ENCODE measurements at places on chromosomes 1 and 21. TPM values are rescaled to one million over a fixed set of nuclear protein-coding genes. Genes with fewer than 3 reads are reported as not detected.

The EPHB2 gene
- total RNA-seq = 3.5 TPM

DNA sequence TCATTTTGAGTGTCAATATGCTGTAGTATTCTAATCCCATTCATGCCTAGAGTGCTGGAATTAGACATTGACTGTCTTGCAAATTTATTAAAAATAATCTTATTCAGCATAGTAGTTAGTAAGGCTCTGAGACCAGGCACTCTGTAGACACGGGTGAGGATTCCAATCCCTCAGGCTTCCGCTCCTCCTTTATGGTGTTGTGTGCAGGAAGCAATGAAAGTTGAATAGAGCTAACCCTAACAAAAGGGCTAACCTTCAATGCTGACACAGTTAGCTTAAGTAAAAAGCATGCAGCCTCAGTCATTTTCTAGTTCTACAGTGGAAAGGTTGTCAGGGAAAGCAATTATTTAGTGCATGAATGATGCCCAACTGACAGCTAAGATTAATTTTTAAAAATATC, 199.6 kb upstream of the SGIP1 start:
- DNase-seq = no peak

- DNase-seq = no peak
Observed at GRCh38 chr1:154784416-154784815, 85.7 kb downstream of the KCNN3 start.

- DNase-seq = no peak
Observed at GRCh38 chr1:185541871-185542301, 192.3 kb upstream of the HMCN1 start.

- DNase-seq = no peak
Observed at GRCh38 chr1:246106342-246106763, 400.7 kb downstream of the SMYD3 start.

All from Right ventricle myocardium inferior (tissue), 1 donor.